Caudate nucleus (tissue), 63 donors: ENCODE measurements at places on chromosomes 3 and 15.

DNA sequence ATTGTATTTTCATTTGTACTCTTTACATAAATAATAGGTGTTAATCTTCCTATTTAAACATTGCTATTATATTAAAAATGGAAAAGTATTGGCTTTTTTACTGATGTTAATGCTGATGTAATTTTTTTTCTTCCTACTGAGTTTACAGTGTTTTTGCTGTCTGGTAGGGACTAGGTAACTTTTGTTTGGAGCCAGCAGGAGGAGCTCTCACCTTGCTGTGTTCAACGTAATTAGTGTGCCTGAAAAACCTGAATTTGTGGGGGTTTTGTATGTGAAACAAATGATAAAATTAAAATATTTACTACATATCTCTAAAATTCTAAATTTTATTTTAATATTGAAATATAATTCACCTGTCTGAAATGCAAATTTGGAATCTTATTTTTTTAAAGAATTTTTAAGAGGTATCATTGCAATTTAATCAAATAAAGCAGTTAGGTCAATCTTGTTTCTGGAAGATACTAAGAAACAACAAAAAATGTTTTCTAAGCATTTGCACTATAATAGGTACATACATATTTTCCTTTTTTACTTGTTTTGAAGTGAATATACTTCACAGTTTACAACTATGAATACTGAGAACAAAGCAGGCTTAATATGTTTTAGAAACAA, 48.8 kb downstream of the EPHA6 start:
- no peak for DNase-seq

DNA sequence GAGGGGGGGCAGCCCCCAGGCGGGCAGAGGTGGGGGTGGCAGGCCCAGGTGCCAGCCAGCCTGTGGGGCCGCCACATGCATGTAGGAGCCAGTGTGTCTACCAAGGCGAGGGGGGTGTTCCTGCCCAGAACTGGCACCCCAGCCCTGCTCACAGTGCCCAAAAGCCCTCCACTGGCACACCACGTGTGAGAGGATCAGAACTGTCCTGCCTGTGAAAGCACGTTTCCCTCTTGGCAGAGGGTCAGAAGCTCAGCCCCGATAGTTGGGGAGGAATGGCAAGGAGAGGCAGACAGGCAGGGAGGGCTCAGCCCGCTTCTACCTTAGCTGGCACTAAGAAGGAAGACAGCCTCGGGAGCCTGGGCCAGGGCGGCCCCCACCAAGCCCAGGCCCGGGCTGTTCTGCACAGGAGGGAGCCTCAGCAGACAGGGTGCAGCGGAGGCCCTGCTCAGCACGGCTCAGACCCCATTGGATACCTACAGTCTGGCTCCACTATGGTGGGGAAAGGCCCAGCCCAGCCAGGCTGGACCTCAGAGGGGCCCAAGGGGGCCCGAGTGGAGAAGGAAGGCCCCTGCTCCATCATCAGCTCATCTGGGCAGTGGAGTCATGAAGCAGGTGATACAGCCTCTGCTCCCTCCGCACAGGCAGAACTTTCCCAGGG, 84.8 kb upstream of the LINGO1 start:
- DNase-seq: no peak

GRCh38 chr3:51705276-51706020, 1.4 kb upstream of the GRM2 start:
- no peak for DNase-seq

DNA sequence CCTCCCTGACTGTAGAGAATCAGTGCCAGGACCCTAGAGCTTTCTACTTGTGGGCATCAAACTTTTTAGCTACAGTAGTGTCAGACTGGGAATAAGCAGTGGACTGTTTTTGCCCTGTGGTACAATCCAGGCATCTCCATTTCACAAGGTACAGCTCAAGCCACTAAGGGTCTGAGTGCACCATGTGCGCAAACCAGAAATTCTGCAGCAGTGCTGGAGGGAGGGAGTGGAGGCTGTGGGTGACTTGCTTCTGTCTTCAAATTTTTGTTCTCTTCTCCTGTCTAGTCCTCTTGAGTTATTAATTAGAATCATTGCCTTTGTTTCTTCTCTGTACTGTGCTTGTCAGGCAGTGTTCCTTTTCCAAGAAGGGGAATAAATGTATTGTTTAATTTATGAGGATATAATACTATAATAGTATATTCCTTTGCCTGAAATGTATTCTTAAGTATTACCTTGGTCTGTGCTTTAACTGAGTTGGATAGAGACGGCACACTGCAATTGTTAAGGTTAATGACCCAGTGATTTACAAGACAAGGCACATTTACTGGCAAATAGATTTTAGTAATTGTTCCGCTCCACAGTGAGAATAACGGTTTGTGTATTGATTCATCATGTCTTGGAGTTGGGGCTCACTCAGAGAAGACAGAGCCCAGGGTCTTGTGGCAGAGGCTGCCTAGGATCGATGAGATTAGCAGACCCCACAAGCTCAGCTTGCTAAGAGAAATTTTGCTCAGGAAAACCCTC, 390.6 kb upstream of the CFAP20DC start:
- DNase-seq: no peak

- no peak for DNase-seq
These were observed 120.5 kb downstream of the CORO2B start for GRCh38 chr15:68699124-68699880.

- no peak for DNase-seq
These were observed 37.2 kb upstream of the BLM start for GRCh38 chr15:90679959-90680358.

- no peak for DNase-seq
These were observed 42.1 kb downstream of the SEMA3G start for GRCh38 chr3:52402706-52403270.

- no peak for DNase-seq
These were observed 205.4 kb upstream of the UBE2E1 start for GRCh38 chr3:23600167-23600871.

DNA sequence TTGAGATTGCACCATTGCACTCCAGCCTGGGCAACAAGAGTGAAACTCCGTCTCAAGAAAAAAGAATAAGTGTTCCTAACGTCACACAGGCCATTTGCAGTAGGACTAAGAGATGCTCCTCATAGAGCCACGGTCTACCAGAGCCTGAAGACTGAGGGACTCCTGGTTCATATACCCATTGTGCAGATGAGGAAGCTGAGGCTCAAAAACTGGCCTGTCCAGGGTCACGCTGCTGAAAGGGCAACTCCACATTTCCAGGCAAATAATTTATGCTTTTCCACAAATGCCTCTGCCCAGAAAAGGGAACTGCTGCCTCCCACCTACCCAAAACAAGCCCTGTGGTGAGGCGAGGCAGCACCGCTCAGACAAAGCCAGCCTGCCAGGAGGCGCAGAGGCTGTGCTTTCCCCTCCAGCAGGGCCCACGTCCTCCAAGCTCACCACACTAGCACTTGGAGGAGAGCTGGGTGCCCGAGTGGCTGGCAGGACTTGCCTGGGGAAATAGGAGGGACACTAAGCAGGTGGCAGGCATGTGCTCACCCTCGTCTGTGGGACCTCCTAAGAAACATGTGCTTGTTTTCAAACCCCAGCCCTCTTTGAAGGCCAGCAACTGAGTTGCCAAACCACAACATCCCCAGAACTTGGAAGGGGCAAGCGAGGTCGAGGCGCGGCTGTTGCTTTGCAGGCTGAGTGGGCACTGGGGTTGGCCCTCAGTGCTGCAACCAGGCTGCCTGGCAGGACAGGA, 195.6 kb downstream of the XXYLT1 start:
- DNase-seq: no peak

DNA sequence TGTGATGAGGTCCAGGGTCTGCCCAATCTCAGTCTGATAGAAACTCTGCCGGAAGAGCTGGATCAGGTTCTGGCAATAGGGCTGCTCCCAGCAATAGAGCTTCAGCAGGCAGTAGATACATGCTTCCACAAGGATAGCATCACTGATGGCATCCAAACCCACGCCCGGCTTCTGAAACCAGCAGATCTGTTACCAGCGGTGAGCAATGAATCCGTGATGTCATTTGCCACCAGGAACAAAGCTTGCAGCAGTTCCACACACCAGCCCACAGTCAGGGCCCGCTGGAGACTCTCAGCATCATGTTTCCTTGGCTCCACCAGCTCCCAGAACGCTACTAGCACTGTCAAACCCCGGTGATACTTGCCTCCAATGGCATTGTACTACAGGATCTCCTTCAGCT, 19.3 kb upstream of the TTBK2 start:
- peak; percentile 13 for DNase-seq

DNA sequence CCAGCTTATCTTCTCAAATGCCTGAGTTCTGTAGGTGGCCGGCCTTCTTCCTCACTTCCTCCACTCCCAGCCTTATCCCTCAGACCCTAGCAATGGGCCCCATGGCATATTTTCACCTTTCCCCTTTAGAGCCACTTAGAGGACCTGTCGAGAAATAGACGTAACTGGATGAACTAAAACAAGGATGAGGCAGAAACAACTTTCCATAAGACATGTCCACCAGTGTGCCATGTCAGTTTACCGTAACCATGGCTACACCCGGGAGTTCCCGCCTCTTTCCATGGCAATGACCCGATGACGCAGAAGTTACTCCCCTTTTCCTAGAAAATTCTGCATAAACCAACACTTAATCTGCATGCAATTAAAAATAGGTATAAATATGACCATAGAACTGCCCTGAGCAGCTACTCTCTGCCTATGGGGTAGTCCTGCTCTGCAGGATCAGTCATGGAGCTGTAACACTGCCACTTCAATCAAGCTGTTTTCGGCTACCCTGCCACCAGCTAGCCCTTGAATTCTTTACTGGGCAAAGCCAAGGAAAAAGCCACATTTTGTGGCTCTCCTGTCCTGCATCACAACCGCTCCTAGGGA, 55.1 kb upstream of the ZBTB38 start:
- DNase-seq: no peak

GRCh38 chr3:175479800-175480199, 620.7 kb downstream of the NAALADL2 start:
- no peak for DNase-seq

DNA sequence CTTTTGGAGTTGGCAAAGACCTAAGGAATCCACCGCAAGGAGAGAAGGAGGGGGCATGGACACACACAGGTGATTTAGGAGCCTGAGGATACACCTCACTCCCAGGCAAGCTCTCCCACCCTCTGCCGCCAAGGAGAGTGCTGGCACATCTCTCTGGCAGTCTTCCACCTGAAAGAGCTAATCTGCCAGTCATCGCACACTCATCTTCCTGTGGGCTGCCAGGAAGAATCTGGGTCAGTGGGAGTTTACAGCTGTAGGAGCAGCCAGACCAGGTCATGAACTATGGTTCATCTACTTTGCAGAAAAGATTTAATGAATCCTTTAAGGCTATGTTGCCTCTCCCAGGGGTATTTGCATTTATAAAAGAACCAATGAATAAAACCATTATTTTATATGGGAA, 170.6 kb upstream of the TSC22D2 start:
- DNase-seq: no peak

DNA sequence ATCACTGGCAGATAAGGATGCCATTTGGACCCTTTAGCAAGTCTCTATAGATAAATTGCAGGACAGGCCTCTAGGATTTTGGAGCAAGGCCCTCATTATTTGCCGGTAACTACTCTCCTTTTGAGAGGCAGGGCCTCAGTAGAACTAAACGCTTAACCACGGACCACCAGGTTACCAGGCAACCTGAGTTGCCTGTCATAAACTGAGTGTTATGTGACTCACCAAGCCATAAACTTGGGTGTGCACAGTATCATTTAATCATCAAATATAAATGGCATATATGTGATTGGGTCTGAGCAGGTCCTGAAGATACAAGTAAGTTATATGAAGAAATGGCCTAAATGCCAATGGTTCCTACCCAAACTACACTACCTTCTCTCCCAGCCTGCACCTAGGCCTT, 93.2 kb downstream of the BCHE start:
- DNase-seq: no peak

- no peak for DNase-seq
These were observed 333.8 kb downstream of the FEZF2 start for GRCh38 chr3:62039586-62039985.

DNA sequence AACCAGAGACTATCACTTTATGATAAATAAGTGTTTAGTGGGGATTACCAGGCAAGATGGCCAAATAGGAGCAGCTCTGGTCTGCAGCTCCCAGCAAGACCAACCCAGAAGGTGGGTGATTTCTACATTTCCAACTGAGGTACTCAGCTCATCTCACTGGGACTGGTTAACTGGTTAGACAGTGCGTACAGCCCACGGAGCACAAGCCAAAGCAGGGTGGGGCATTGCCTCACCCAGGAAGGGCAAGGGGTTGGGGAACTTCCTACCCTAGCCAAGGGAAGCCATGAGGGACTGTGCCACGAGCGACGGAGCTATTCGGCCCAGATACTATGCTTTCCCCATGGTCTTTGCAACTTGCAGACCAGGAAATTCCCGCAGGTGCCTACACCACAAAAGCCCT, 171.0 kb downstream of the CTNNB1 start:
- no peak for DNase-seq

DNA sequence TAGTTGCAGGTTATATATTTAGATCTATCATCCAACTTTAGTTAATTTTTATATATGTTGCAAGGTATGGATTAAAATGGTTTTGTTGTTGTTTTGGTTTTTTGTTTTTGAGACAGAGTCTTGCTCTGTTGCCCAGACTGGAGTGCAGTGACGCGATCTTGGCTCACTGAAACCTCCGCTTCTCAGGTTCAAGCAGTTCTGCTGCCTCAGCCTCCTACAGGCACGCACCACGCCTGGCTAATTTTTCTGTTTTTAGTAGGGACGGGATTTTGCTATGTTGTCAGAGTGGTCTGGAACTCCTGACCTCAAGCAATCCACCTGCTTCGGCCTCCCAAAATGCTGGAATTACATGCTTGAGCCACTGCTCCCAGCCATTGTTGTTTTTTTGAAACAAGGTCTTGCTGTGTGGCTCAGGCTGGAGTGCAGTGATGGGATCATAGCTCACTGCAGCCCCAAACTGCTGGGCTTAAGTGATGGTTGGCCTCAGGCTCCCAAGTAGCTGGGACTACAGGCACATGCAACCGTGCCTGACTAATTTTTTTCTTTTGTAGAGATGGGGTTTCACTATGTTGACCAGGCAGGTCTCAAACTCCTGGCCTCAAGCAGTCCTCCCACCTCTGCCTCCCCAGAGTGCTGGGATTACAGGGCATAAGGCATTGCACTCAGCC, 92.0 kb downstream of the ZNF609 start:
- DNase-seq: no peak

GRCh38 chr3:66302288-66302687, 81.5 kb downstream of the SLC25A26 start:
- DNase-seq: no peak

- no peak for DNase-seq
These were observed 32.0 kb downstream of the MRPS25 start for GRCh38 chr3:15033103-15033502.

DNA sequence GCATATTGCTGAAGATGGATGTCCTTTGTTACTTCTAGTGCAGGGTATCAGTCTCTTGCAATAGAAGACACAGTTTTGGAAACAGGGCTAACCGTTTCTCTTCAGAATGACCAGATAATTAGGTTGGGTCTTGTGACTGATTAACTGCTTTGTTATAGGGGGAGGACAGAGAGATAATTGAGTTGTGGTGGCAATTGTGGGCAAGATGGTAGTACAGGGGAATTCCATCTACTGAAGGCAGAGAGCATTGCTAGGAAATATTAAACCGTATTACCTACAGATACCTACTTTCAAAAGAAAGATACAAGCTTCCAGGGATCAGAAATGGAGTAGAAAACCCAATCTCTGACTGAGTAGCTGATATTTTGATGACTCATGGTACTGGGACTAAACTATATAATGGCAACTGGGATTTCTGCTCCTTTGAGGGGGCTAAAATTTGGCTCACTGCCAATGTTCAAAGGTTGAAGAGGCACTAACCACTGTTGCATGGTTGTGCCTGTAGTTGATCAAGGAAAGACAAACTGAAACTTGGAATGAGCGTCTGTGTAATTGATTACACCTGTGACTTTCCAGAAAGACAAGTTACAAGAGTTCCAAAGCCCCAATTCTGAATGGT, 4.2 kb downstream of the PRR23B start:
- DNase-seq: no peak

GRCh38 chr15:65926459-65926858, 57.2 kb downstream of the RAB11A start:
- no peak for DNase-seq
